T-cell (primary cell): ENCODE measurements at places on chromosomes 6 and 20.

DNA sequence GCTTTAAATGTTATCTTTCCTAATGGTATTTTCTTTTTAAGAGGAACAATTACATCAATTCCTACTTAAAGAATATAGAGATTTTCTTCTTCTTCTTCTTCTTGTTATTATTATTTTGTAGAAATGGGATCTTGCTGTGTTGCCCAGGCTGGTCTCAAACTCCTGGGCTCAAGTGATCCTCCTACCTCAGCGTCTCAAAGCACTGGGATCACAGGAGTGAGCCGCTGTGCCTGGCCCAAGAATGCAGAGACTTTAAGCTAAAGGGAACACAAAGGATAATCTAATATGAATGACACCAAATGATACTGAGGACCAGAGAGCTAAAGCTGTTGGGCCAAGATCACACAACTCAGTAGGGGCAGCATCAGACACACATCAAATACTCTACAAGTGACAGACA lies 87.4 kb upstream of the FOXQ1 start:
- H3K27ac ChIP-seq = no peak overlapping the region
- H3K4me3 ChIP-seq = no peak overlapping the region
- no peaks in the 10 kb centered on the region for H3K4me1 ChIP-seq
- peaks cover 6% of the 10 kb centered on the region for H3K27me3 ChIP-seq
- no peaks in the 10 kb centered on the region for H3K36me3 ChIP-seq
- DNase-seq = no peak

- H3K4me1 ChIP-seq = no peaks in the 10 kb centered on the region
- H3K36me3 ChIP-seq = no peaks in the 10 kb centered on the region
- DNase-seq = no peak
- H3K27me3 ChIP-seq = no peaks in the 10 kb centered on the region
- H3K27ac ChIP-seq = no peak overlapping the region
Observed at GRCh38 chr6:85473748-85474147, 23.9 kb downstream of the NT5E start.

- no peaks in the 10 kb centered on the region for H3K36me3 ChIP-seq
- H3K27me3 ChIP-seq = no peaks in the 10 kb centered on the region
- H3K27ac ChIP-seq = no peak overlapping the region
- DNase-seq = no peak
- no peaks in the 10 kb centered on the region for H3K4me1 ChIP-seq
Observed at GRCh38 chr6:16122197-16122596, 6.7 kb upstream of the MYLIP start.

- H3K27me3 ChIP-seq = no peaks in the 10 kb centered on the region
- H3K4me3 ChIP-seq = no peak overlapping the region
- DNase-seq = no peak
- H3K36me3 ChIP-seq = no peaks in the 10 kb centered on the region
- peak overlapping the region; percentile 35 for H3K27ac ChIP-seq
Observed at GRCh38 chr6:26478100-26478984, 20.6 kb downstream of the BTN2A1 start.

DNA sequence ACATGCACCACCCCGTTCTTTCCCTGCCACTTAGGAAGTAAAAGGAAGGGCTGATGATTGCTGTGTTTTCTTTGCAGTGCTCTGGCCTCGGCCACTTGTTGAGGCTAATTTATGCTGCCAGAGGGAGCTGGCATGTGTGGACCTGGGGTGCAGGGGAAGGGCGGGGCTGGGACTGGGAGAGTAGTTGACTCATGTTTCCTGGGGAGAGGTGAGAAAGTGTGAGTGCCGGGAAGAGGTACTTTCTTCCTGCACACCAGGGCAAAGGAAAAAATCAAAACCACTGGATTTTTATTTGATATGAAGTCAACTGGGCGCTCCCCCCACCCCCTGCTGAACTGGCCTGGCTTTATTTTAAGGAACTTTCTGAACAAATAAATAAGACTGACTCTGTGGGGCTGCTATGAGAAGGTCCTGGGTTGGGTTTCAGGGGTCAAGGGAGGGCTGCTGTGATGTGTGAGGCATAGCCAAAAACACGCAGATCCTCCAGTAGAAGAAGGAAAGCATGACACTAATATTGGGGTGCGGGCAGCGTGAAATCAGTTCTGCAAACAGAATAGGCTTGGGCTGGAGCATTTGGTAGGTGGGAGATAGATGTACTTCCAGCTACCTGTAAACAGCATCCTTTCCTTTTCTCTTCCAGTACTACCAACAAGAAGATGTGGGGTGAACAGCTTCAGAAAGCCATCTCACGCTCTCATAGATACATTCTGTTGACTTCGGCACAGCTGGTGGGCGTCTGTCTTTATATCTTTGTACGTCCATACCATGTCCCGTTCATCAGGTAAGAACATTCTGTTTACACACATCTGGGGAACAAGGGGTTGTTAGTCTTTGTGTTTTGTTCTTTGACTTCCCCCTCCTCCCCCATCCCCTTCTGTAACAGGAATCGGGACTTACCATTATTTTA lies 87.5 kb downstream of the SYNJ2 start:
- H3K27ac ChIP-seq = no peak overlapping the region
- H3K4me1 ChIP-seq = no peaks in the 10 kb centered on the region
- peaks cover 22% of the 10 kb centered on the region for H3K36me3 ChIP-seq

- H3K4me1 ChIP-seq = peaks cover 2% of the 10 kb centered on the region
- no peaks in the 10 kb centered on the region for H3K27me3 ChIP-seq
- H3K36me3 ChIP-seq = no peaks in the 10 kb centered on the region
- DNase-seq = no peak
Observed at GRCh38 chr20:44034451-44034850, 119.8 kb downstream of the TOX2 start.

DNA sequence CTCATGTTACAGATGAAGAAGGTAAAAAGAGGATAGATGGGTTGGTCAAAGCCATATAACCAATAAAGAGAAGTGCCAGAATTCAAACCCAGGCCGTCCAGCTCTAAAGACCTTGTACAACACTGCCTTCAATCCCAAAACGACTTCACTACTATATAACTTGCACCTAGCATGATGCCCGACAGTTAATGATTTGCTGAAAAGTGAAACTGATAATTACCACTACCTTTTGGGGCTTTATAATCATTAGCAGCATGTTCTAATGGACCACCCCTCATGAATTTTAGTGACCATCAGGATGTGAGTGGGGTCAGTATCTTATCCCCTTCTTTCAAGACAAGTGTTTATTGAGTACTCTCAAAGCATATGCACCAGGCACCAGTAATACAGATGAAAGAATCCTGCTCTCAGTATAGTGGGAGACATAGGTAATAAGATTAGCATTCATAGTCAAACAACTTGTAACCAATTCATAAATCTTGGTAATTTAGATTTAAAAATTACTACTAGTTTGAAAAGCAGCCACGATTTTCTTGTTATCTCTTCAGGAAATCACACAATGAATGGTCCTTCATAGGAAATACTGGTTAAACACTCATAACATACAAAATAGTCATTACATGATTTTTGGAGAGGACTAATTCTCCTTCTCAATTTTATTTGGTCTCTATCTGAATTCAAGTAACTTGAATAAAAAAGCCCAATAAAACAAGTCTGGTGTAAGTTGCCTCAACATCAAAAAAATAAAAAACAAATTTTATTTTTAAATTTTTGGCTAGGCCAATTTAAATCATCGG lies 98.0 kb downstream of the EPB41L2 start:
- H3K27me3 ChIP-seq = no peaks in the 10 kb centered on the region
- DNase-seq = no peak
- no peaks in the 10 kb centered on the region for H3K36me3 ChIP-seq
- no peak overlapping the region for H3K4me3 ChIP-seq
- H3K4me1 ChIP-seq = no peaks in the 10 kb centered on the region

DNA sequence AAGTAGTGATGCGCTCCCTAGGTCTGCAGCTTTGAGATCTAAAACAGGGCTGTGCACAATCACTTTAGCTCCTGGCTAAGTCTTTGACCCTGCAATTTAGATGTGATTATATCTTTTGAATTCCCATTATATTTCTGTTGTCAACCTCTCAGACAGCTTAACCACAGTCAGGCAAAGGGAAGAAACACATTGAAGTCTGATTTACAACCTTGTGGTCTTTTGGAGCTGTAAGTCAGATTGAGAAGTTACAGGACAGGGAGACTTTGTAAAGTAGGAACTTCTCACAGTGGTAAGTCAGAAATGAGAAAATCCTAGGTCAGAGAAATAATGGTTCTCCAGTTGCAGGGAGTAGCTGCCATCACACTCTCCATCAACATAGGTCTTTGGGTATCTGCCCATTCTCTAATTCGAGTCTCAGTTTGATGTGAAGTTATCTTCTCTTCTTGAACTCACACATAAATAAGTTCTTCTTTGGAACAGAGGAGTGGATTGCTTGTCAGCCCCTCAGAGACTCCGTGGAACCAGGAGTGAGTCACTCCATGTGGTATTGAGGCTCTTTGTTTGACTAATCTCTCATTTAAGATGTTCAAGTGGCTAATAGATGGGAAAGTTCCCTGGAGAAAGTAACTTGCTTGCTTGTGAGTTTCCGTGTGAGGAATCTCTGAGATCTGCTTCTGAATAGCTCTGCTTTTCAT lies 35.0 kb upstream of the SGK1 start:
- no peak overlapping the region for H3K27ac ChIP-seq
- no peaks in the 10 kb centered on the region for H3K36me3 ChIP-seq
- H3K27me3 ChIP-seq = no peaks in the 10 kb centered on the region
- no peak for DNase-seq
- H3K4me1 ChIP-seq = peaks cover 11% of the 10 kb centered on the region

DNA sequence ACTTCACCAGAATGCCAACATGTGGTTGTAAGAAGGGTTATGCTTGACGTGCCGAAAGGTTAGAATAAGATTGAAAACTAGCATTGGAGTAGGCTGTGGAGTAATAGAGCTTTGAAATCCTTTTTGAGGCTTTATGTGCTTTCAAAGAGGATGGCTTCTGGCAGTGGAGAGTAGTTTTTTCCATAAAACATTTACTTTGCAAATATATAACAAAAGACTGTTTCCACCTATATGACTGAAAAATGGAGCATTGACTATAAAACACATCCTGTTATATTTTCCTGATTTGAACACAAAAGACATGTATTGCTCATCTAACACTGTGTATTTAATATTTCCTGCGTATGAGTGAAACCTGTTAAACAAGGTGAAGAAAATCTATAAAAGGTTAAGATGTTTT lies 38.8 kb downstream of the ZFAND3 start:
- H3K27ac ChIP-seq = no peak overlapping the region
- H3K4me1 ChIP-seq = no peaks in the 10 kb centered on the region

GRCh38 chr6:155276638-155277037 lies 12.8 kb downstream of the CLDN20 start:
- DNase-seq = no peak
- no peak overlapping the region for H3K27ac ChIP-seq
- H3K4me1 ChIP-seq = no peaks in the 10 kb centered on the region
- no peak overlapping the region for H3K4me3 ChIP-seq

GRCh38 chr6:148818939-148819575 lies 72.2 kb downstream of the UST start:
- H3K27me3 ChIP-seq = no peaks in the 10 kb centered on the region
- no peaks in the 10 kb centered on the region for H3K4me1 ChIP-seq
- no peaks in the 10 kb centered on the region for H3K36me3 ChIP-seq
- no peak overlapping the region for H3K4me3 ChIP-seq
- H3K27ac ChIP-seq = no peak overlapping the region
- DNase-seq = no peak

GRCh38 chr6:227812-228338 lies 64.4 kb upstream of the DUSP22 start:
- DNase-seq = no peak
- H3K27ac ChIP-seq = no peak overlapping the region
- peaks cover 5% of the 10 kb centered on the region for H3K27me3 ChIP-seq
- H3K36me3 ChIP-seq = no peaks in the 10 kb centered on the region
- no peak overlapping the region for H3K4me3 ChIP-seq
- H3K4me1 ChIP-seq = peaks cover 29% of the 10 kb centered on the region

DNA sequence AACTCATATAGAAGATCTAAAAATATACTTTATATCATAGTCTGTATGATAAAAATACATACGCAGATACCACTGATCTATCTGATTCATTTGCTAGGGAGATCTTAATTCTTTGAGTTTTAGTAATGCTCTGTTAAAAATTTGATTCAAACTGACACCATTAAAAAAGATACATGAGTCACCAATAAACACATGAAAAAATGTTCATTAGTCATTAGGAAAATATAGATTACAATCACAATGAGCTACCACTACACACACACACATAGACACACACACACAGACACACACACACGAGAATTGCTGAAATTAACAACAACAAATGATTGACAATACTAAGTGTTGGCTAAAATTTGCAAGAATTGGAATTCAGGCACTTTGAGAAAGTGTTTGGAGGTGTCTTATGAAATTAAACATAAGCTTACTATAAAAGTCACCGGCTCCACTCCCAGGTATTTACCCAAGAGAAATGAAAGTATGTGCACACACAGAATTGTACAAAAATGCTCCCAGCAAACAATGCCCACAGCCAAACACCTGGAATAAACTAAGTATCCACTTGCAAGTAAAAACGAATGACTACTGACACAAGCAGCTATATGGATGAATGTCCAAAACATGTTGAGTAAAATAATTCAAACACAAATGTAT lies 117.7 kb upstream of the GGTLC1 start:
- H3K36me3 ChIP-seq = no peaks in the 10 kb centered on the region
- peaks cover 3% of the 10 kb centered on the region for H3K4me1 ChIP-seq
- peaks cover 12% of the 10 kb centered on the region for H3K27me3 ChIP-seq
- H3K27ac ChIP-seq = no peak overlapping the region
- H3K4me3 ChIP-seq = no peak overlapping the region
- no peak for DNase-seq

- H3K36me3 ChIP-seq = peaks cover 53% of the 10 kb centered on the region
- no peak overlapping the region for H3K27ac ChIP-seq
- DNase-seq = no peak
- no peaks in the 10 kb centered on the region for H3K27me3 ChIP-seq
Observed at GRCh38 chr20:434661-435419, 26.7 kb downstream of the RBCK1 start.

- DNase-seq = no peak
- no peaks in the 10 kb centered on the region for H3K4me1 ChIP-seq
- no peak overlapping the region for H3K27ac ChIP-seq
- H3K36me3 ChIP-seq = no peaks in the 10 kb centered on the region
- no peak overlapping the region for H3K4me3 ChIP-seq
- H3K27me3 ChIP-seq = no peaks in the 10 kb centered on the region
Observed at GRCh38 chr6:24454452-24454851, 34.9 kb downstream of the GPLD1 start.

GRCh38 chr6:119161438-119161837 lies 83.0 kb upstream of the FAM184A start:
- no peak overlapping the region for H3K27ac ChIP-seq
- no peak for DNase-seq
- no peaks in the 10 kb centered on the region for H3K27me3 ChIP-seq
- no peak overlapping the region for H3K4me3 ChIP-seq
- no peaks in the 10 kb centered on the region for H3K4me1 ChIP-seq
- H3K36me3 ChIP-seq = no peaks in the 10 kb centered on the region

DNA sequence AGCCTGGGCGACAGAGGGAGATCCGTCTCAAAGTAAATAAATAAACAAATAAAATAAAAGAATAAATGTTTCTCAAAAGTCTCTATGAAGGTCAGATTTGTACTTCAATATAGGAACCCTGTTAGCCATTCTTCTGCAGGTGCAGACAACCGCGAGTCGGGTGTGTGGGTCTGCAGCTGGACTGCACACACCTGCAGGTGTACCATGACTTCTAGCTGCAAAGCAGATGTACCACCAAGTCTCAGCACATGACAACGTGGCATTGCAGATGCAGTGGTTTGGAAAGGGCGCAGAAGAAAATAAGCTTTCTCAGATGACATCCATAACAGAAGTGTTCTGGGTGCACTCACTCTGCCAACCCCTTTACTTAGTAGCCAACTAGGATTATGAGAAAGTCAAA lies 239.7 kb downstream of the ATXN1 start:
- no peak overlapping the region for H3K4me3 ChIP-seq
- H3K27me3 ChIP-seq = no peaks in the 10 kb centered on the region
- H3K4me1 ChIP-seq = peaks cover 7% of the 10 kb centered on the region
- no peak for DNase-seq
